ENCODE measurements at places on chromosomes 7 and 10.

DNA sequence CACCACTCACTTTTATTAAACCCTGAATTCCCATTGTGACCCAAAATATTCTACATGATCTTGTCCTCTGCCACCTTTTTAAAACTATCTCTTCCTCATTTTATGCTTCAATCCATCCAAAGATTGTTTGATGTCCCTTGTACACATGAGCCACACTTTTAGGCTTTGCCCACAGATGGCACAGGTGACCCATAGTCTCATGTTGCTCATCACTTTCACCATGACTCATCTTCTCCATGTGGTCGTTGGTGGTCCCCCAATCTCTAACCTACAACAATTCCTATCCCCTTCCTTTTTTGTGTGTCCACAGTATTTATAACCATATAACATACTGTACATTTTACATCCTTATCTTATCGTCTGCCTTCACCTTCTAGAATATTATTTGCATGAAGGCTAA lies 271.5 kb upstream of the ZWINT start:
- DNase-seq: no peak

- DNase-seq: no peak
These were observed 14.0 kb downstream of the RASGEF1A start for GRCh38 chr10:43252783-43253341.

GRCh38 chr7:139081584-139081983 lies 27.9 kb downstream of the ZC3HAV1 start:
- no peak for DNase-seq

- DNase-seq: no peak
These were observed 219.6 kb downstream of the ADARB2 start for GRCh38 chr10:1517684-1518083.

DNA sequence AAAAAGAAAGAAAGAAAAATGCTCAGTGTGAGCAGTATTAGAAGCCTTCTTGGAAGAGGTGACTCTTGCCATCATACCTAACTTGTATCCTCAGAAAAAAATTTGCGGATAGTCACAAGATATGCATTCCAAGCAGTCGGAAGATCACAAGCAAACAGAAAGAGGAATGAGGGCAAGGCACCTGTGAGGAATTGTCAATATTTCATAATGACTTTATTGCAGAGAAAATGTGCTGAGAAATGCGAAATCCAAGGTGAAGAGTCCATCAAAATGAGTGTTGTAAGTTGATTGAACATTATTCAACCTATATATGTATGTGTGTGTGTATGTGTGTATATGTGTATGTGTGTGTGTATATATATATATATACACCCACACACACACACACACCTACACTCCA lies 1624.7 kb upstream of the LRRTM3 start:
- DNase-seq: no peak

- no peak for DNase-seq
These were observed 244.1 kb upstream of the SEMA3C start for GRCh38 chr7:81162771-81163525.

- no peak for DNase-seq
These were observed 486.1 kb upstream of the NRP1 start for GRCh38 chr10:33820531-33820930.

GRCh38 chr7:69318794-69319193 lies 279.5 kb upstream of the AUTS2 start:
- DNase-seq: no peak

- no peak for DNase-seq
These were observed 238.9 kb downstream of the FOXP2 start for GRCh38 chr7:114653364-114654088.

DNA sequence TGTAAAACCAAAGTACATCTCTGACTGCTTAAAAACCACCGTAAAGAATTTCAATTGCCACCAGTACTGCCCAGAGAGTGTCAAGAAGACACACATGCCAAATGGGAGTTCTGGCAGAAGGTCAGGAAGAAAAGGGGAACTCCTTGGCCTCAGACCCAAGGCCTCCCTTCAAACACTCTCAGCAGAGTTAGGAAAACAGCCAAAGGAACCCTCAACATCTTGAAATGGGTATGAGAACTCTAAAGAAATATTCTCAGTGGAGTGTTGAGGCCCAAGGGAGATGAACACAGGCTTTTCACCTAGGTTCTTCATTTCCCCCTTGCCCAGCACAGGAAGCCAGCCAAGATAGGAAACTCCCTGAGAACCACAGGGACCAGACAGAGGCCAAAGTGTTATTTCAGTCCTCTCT lies 96.1 kb upstream of the ASAH2 start:
- no peak for DNase-seq

DNA sequence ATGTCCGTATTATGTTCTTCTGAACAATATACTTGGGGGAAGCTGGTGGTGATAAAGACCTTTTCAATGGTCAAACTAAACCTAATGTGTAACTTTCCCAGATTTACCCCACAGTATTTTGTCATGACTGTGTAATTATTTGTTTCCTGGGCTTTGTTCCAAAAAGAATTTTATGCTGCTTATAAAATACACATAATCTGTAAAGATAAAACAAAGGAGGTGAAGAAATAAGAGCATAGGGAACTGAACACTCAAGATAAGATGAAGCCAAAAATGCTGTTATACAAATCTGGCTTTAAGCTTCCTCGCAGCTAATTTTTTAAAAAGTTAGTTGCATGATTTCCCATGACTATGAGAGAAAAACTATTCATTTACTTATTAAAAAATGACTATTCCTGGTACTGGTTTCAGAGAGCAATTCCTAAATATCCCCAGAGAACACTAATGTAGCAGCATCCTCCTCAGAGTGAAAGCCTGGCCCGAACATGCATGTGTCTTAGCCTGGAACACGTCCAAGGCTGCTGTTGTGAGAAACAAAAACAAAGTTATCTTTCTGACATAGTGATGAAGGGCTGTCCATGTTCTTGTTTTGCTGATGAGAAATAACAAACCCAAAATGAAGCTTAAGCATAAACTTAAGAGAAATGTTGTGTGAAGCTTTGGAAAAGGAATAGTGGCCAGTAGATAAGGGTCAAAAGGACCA lies 33.9 kb downstream of the MALSU1 start:
- DNase-seq: no peak

DNA sequence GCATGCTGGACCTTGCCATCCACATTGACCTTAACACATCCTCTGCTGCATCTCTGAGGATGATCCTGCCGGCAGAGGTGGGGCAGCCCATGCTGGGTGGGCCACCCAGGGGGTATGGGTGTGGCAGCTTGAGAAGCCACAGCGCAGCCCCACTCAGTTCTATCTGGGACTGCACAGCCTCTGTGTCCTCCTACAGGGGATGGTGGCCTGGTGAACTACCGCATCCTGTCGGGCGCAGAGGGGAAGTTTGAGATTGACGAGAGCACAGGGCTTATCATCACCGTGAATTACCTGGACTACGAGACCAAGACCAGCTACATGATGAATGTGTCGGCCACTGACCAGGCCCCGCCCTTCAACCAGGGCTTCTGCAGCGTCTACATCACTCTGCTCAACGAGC lies 12.2 kb upstream of the C10orf105 start:
- DNase-seq: no peak

GRCh38 chr10:63021225-63021624 lies 111.9 kb upstream of the NRBF2 start:
- DNase-seq: no peak

DNA sequence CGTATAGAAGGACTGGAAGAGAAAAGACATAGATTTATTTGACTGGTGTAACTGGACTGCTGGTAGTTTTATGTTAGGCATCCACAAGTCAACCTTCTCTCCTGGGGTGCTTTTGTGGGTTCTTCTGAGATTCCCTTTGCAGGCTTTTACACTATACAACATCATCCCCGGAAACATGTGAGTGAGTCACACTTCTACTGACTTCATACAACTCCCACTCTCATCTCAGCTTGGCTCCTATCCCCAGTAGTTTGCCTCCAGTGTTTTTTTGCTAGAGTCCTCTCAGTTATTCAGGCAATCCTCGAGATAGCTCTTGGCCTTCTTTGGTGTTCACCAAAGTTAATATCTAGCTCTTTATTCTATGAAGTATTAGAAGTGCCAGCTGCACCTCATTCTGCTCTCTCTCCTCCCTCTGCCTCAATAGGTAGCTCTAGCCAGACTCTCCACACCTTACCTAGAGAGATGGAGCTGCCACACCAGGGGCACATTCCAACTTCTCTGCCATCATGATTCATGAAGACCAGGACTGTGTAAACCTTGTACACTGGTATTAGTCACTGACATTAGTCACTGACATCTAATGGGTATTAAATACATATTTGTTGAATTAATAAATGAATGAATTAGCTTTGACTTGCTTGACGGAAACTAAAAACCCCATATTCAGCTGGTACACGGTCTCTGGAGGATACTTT lies 281.9 kb downstream of the PPP1R3A start:
- DNase-seq: no peak

DNA sequence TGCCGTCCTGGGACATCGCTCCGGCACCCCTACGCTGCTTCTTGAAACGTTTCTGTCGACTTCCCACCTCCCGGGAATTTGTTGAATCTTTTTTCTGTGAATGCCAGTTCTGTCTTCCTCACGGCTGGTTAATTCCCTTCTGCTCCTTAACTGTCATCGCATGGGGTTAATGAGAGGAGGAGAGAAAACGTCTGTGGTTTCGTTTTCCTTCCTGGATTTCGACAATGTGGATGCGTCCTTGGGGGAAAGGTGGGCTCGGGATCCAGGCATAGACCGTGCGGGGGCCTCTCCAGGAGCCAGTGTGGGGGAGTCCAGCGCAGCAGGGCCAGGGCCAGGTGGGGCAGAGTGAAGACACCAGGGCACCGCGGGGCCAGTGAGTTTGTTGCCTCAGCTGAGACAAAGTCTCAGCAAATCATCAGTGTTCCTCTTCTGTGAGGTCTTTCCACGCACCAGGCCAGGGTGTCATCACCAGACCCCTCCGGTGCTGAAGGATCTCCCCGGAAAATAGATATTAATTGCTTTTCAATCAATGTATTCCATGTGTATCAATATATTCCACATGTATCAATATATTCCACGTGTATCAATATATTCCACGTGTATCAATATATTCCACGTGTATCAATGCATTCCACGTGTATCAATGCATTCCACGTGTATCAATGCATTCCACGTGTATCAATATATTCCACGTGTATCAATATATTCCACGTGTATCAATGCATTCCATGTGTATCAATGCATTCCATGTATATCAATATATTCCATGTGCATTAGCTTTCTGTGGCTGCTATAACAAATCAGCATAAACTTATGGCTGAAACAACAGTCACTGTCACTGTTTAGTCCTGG lies 33.7 kb upstream of the CFAP46 start:
- DNase-seq: no peak

- no peak for DNase-seq
These were observed 21.7 kb downstream of the CCM2 start for GRCh38 chr7:45021604-45022296.

DNA sequence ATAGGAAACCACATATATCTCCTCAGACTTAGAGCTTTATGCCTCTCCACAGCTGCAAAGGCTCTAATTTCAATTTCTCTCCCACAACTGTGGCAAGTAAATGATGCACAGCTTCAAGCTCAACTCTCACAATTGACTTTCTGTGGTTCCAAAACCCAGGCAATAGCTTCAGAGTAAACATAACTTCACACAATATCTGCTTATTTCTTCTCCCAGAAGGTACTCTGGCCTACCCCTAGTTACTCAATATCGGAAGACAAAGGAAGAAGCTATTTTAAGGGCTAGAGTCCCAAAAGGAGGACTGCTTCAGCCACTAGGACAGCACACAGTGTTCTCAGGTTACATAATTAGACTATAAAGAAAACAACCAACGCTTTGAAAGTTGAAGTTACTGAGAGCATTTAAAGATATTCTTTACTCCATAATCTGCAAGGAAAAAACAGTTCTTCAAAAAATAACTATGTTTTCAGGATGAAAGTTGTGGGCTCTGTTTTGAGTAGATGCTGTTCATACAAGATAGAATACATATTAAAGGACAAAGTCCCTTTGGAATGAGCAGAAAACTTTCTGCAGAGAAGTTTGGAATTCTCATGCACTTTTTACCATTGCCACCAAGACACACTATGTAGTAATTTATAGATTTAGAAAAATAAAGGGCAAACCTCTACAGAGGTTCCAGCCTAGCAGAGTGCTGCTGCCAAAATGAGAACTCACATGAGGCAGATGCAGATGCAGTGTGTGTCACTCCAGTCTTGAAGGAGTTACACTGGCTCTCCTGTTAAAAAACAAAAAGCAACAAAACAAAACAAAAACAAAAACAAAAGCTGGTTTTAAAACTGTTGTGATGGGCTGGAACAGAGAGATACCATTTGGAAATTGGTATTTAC lies 81.8 kb downstream of the NT5C2 start:
- DNase-seq: no peak

DNA sequence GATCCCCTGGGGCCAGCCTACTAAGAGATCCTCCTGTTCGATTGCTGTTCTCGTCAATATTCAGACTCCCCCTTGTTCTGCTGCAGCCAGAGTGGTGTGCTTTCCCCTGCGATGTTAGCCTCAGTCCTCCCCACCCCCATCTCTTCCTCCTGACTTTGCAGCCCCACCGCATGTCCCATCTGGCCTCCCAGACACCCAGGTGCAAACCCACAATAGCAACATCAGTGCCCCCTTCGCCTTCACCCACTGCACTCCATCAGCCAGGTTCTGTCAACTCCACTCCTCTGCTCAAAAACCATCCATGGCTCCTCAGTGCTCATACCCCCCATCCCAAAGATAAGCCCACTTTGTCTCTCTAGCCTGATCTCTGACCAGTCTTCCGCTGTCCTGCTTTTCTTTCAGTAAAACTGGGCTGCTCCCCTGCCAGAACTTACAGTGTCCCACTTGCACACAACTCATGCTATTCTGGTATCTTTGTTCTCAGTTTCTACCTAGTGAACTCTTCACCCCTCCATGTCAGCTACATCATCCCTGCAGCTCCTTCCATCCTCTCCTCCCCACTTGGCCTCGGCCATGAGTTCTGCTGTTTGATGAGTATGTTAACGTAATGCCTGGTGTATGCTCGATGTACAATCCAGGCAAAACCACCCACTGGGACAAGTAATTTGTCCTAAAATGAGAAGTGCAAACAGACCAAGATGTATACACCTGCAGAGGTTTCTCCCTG lies 26.6 kb downstream of the COL13A1 start:
- no peak for DNase-seq

- no peak for DNase-seq
These were observed 15.5 kb downstream of the CYTH3 start for GRCh38 chr7:6256677-6257535.

DNA sequence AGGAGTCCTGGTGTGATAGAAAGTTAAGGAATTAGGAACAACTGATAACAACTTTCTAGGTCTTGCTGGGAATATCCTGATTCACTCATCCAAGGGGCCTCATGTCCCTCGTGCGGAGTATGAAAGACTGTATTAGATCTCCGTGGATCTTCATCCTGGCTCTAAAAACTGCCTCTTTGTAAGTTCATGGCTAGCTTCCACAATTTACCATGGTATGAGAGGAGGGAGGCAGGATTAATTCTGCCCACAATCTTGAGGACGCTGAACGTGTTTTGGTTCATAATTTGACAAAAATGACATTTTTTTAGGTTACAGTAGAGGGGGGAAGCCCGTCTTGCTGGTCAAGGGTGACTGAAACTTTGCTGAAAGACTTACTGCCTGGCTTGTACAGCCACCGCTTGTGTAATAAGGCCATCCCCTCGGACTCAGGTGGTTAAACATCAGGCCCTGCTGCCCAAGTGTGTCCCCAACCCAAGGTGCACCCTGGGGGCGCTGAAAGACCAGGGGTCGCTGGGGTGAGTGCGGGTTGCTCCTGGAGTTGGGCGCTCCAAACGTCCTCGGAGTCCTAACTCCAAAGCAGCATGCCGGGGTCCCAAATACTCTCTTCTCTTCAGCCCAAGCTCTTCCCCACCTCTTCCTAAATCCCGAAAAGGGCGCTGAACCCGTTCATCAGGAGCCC lies 733 bp downstream of the HIBADH start:
- no peak for DNase-seq

- no peak for DNase-seq
These were observed 143.2 kb upstream of the ANK3 start for GRCh38 chr10:60532696-60533468.
